ENCODE measurements at places on chromosomes 1 and 21. TPM values are rescaled to one million over a fixed set of nuclear protein-coding genes. Genes with fewer than 3 reads are reported as not detected.

The RGS13 gene
- total RNA-seq = 4.7 TPM

The GIPC2 gene
- total RNA-seq = 4.1 TPM

The MRPL20 gene
- total RNA-seq = 80.7 TPM

The PEA15 gene
- 175 TPM for total RNA-seq

The PPOX gene
- total RNA-seq = 23.3 TPM

The DCST1 gene
- not detected for total RNA-seq

The NBPF3 gene
- 6.7 TPM for total RNA-seq

The MYOG gene
- total RNA-seq = not detected

The CD53 gene
- 171 TPM for total RNA-seq

The SPRR1B gene
- not detected for total RNA-seq

The ZNF648 gene
- not detected for total RNA-seq

The C1orf53 gene
- total RNA-seq = 4.0 TPM

The GSTM2 gene
- 37.3 TPM for total RNA-seq

The MATN1 gene
- not detected for total RNA-seq

The PRR9 gene
- not detected for total RNA-seq

The KCNQ4 gene
- 0.96 TPM for total RNA-seq

The SDF4 gene
- total RNA-seq = 132 TPM

The ADAM30 gene
- total RNA-seq = not detected

The KCNJ9 gene
- not detected for total RNA-seq

The LCE1C gene
- total RNA-seq = not detected

The SNIP1 gene
- 18.6 TPM for total RNA-seq

The CD247 gene
- total RNA-seq = 8.9 TPM

The DMRTA2 gene
- total RNA-seq = not detected

The KCNE2 gene
- total RNA-seq = 0.52 TPM

The ANKRD35 gene
- 1.6 TPM for total RNA-seq

The TRIM58 gene
- 6.0 TPM for total RNA-seq

The HCRTR1 gene
- total RNA-seq = not detected

The TFF3 gene
- 19.6 TPM for total RNA-seq

The OR6N1 gene
- 2.3 TPM for total RNA-seq

The CSF3R gene
- 202 TPM for total RNA-seq

The FCGR3A gene
- total RNA-seq = 112 TPM

All from upper lobe of right lung (tissue), 1 donor.